ENCODE measurements at places on chromosomes 3 and 15.

DNA sequence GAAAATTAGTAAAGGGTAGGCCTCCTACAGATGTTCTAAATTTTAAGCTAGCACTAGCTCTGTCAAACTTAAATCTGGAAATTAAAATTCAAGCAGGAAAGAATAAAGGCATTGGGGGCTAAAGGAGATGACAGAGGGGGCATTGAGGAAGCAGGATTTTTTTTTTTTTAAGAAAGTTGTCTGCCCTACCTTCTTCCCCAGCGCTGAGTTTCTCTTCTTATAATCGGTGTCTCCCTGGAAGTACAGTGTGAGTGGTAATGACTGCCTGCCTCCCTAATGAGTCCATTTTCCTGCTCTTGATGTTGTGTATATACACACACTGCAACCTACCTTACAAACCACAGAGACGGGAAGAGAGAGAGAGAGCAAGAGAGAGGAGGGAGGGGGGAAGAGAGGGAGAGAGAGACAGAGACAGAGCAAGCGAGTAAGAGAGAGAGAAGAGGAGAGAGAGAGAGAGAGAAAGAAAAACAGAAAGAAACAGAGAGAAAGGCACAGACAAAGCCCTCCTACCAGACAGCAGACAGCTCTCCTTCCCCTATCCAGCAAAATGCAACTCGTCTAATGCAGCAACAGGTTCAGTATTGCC, 47.0 kb downstream of the ZBTB20 start:
- DNase-seq, result peak; percentile 9

GRCh38 chr15:77610731-77611130, 22.0 kb downstream of the LINGO1 start:
- DNase-seq, result no peak

DNA sequence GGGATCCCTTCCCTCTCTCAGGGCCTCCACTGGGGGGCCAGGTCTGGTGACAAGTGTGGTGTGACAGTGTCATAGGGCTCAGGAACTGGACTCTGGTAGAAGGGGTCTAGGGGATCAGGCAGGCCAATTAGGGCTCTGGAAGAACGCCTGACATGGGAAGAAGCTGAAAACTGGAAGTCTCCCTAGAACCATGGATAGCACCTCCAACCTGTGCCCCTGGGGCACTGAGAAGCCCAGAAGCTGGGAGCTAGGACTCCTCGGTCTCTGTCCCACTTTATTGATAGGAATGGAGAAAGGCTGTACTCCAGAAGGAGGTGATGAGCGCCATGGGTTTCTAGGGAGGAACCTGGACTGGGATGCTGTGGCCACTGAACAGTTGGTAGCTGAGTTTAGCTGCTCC, 30.7 kb downstream of the INSYN1 start:
- no peak for DNase-seq

- no peak for DNase-seq
These were observed 15.9 kb downstream of the TGM5 start for GRCh38 chr15:43250785-43251184.

DNA sequence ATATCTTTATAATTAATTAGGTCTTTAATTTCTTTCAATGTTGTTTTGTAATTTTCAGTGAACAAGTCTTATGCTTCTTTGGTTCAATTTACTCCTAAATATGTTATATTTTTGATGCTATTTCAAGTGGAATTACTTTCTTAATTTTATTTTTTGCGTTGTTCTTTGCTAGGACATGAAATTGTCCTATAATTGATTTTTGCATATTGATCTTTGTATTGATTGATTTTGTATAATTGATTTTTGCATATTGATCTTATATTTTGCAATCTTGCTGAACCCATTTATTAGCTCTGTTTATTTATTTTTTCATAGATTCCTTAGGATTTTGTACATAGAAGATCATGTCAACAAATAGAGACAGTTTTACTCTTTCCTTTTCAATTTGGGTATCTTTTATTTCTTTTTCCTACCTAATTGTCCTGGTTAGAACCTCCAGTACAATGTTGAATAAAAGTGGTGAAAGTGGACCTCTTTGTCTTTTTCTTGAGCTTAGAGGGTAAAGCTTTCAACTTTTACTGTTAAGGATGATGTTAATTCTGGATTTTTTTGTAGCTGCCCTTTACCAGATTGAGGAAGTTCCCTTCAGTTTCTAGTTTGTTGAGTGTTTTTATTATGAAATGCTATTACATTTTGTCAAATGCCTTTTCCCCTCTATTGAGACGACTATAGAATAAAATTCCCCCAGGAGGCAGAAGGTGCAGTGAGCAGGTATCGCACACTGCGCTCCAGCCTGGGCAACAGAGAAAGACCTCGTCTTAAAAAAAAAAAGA, 36.8 kb upstream of the CCDC50 start:
- no peak for DNase-seq

DNA sequence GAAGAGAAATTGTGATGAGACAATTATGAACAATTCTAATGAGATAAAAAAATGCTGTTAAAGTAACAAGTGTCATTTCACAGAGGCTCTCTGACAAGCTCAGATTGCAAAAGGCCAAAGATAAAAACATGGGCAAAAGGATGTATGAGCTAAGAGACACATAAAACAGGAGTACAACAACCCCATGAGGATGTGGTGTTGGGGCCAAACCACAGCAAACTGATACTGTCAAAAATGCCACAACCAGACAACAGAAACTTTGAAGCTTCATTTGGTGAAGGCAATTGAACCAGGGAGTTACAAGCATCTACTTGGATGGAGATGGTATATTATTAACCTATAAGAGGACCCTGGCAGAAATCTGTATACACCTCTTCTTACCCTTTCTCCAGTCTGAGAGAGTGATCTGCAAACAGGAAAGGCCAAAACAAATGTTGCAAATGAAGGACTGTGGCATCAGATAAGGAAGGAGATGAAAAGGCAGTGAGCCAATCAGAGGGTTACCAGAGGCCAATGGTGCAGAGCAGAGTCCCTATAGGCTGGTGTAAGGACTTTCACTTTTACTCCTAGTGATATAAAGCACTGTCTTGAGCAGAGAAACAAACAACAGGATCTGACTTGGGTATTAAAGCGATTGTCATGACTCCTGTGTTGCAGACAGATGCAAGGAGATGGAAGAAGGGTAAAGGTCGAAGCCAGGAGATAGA, 659.0 kb downstream of the NTRK3 start:
- no peak for DNase-seq

GRCh38 chr3:195403841-195404408, 38.9 kb downstream of the ACAP2 start:
- DNase-seq, result no peak

- DNase-seq, result peak; percentile 89
These were observed 40.5 kb downstream of the SH3BP5 start for GRCh38 chr3:15291589-15292541.

- DNase-seq, result no peak
These were observed 18.6 kb downstream of the SSUH2 start for GRCh38 chr3:8625991-8626390.

DNA sequence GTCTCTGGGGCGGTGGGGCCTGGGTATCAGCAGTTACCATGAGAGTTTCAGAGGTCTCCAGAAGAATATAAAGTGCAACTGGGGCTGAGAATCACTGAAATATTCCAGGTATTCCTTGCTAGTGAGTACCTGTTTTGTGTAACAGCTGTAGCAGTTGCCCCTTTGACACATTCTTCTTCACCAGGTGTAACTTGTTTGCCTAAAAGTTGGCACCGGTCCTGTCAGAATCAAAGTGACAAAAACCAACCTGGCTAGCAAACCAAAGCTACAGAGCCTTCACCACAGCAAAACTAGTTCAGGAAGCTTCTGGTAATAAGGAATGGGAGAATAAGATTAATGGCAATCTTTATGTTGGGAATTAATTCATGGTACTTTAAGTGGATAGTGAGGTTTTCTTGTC, 296.0 kb downstream of the NAALADL2 start:
- DNase-seq, result no peak

- no peak for DNase-seq
These were observed 688.6 kb upstream of the ZNF385D start for GRCh38 chr3:22439626-22440025.
